Activated CD8-positive, alpha-beta memory T cell treated with anti-CD3 and anti-CD28 coated beads, Interleukin-2, amount 50 U/mL, for 4 hours (primary cell): ENCODE measurements at places on chromosomes 12 and 14.

- DNase-seq, result no peak
These were observed 102.5 kb upstream of the GPHB5 start for GRCh38 chr14:63421226-63421625.

- no peak for DNase-seq
These were observed 9.3 kb upstream of the HDAC7 start for GRCh38 chr12:47828976-47829482.

GRCh38 chr12:83349907-83350611 lies 663.4 kb downstream of the TMTC2 start:
- DNase-seq, result no peak

GRCh38 chr12:14024591-14024990 lies 43.2 kb upstream of the GRIN2B start:
- DNase-seq, result no peak

DNA sequence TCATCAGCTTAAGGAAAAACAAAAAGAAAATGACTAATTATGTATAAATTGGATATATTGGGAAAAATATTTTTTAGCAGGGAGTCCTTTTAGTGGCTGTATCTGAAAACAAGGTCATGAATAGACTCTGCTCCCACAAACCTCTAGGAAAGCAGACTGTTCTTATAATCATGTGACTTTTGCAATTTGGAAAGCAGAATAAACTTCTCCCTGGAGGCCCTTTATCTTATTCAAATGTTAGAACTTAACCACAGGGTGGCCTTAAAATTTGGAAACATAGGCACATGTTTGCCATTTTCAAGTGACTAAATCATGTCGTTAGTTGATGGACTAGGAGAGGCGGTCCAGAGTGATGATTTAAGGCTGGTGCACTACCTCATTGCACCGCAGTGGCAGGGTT lies 196.6 kb upstream of the KRR1 start:
- no peak for DNase-seq

GRCh38 chr12:8157484-8158198 lies 826 bp downstream of the ZNF705A start:
- DNase-seq, result no peak

DNA sequence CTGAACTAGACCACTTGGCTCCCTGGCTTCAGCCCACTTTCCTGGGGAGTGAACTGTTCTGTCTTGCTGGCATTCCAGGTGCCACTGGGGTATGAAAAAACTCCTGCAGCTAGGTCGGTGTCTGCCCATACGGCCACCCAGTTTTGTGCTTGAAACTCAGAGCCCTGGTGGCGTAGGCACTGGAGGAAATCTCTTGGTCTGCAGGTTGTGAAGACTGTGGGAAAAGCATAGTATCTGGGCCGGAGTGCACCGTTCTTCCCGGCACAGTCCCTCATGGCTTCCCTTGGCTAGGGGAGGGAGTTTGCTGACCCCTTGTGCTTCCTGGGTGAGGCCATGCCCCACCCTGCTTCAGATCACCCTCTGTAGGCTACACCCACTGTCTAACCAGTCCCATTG lies 33.8 kb downstream of the TRAFD1 start:
- no peak for DNase-seq

DNA sequence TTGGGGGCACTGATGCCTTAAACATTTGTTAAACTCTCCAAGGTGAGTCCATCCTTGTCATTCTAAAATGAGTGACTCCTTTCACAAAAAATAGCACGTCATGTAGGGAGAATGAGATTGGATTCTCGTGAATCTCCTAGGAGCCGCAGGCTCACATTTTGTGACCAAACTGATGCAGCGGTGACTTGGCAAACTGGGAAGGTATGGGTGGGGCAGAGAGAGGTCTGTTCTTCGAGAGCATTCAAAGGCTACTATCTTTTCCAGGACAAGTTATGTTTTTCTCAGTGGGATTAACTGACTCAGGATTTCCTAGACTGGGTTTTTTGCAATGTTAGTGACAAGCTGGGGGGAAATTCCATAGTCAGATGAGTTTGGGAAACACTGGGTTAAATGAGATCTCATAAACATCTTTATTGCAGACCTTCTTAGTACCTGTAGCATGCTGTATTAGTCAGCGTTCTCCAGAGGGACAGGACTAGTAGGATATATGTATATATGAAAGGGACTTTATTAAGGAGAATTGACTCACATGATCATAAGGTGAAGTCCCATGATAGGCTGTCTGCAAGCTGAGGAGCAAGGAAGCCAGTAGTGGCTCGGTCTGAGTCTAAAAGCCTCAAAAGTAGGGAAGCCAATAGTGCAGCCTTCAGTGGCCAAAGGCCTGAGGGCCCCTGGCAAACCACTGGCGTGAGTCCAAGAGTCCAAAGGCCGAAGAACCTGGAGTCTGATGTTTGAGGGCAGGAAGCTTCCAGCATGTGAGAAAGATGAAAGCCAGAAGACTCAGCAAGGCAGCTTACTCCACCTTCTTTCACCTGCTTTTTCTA lies 61.0 kb downstream of the FOXN4 start:
- DNase-seq, result no peak

- no peak for DNase-seq
These were observed 646.8 kb downstream of the C12orf50 start for GRCh38 chr12:87382436-87382835.

- no peak for DNase-seq
These were observed 11.1 kb upstream of the CMAS start for GRCh38 chr12:22034709-22035506.

DNA sequence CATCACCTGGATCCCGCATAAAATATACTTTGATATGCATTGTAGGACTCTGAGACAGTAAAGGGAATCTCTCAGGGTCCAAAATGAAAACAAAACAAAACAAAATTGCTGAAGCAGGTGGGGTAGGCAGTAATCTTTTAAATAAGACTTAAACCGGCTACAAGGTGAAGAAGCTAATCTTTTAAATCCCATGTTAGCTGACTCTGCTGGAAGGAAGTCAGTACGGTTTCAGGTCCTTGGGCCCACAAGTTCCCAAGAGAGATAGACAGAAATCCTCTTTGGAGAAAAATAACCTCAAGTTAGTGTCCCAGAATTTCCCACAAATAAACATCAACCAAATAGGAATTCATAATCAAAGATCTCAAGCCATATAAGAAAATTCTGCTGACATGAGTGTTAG lies 5.0 kb upstream of the EPS8 start:
- DNase-seq, result no peak

DNA sequence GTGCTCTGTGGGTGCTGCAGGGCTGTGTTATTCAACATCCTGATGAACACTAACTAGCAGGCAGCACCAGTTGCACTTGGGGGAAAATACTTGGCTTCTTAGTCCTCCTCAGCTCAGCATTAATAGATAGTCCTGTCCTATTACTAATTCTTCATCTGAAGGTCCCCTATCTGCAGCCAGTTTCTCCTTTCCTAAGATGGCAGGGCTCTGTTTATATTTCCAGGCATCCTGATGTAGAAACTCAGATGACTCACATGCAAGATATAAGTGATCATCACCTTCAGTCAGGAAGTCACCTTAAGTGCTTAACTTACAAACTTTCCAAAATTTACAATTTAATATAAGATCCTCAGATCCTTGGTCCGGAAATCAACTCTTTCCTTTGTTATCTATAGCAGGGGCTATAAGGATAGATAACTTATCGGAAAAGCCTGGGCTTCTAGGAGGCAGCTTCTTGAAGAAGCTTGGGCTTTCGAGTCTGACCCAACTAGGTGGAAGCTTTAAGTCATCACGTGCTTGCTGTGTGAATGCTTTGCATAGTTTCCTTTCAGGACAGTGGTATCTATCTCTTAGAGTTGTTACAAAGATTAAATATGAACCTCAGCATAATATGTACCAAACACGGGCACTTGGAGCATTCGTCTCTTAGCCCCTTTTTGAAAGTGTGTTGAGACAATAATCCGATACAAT lies 181.0 kb upstream of the GRIP1 start:
- DNase-seq, result no peak

DNA sequence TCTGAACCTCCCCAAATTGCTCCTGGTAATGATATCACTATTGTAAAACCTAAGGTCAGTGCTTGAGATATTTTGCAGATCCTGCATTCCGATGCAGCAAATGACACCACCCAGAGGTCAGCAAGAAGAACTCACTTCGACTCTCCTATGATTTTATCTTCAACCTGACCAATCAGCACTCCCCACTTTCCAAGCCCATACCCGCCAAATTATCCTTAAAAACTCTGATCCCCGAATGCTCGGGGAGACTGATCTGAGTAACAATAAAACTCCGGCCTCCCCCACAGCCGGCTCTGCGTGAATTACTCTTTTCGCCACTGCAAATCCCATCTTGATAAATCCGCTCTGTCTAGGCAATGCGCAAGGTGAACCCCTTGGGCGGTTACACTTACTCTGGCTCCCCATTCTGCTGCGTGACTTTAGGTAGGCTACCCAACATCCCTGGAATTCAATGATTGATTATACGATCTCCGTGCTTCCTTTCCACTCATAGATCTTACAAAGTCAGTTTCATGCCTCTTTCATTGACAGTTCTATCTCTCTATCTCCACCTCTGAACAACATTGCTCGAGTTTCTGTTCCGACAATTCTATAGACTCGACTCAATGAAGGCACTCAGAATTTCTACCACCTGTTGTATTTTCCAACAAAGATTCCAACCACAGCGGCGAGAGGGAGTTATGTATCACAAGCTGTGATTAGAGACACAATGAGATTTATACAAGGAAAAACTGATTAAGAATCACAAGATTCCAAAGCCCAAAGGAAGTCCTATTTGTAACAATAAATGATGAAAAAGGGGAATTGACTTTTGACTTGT lies 939 bp downstream of the NPC2 start:
- DNase-seq, result no peak

DNA sequence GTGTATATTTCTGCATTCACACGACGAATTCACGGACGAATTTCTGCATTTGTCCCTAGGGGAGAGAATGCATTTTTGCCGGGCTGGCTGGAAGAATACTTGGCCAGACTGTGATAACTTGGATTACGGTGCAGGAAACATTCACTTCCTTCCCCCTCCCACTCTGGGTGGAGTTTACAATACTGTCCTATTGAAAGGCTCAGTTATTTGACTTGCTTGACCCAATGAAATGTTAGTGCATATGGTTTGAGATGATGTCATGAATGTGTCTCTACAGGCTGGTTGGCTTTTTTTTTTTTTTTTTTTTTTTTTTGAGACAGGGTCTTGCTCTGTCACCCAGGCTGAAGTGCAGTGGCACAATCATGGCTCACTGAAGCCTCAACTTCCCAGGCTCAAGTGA lies 90.7 kb upstream of the NOS1 start:
- no peak for DNase-seq

- no peak for DNase-seq
These were observed 43.4 kb upstream of the ST8SIA1 start for GRCh38 chr12:22377731-22378496.

- DNase-seq, result no peak
These were observed 8.5 kb downstream of the LHX5 start for GRCh38 chr12:113462998-113463745.

- DNase-seq, result no peak
These were observed 5.3 kb downstream of the KRT81 start for GRCh38 chr12:52285851-52286530.

DNA sequence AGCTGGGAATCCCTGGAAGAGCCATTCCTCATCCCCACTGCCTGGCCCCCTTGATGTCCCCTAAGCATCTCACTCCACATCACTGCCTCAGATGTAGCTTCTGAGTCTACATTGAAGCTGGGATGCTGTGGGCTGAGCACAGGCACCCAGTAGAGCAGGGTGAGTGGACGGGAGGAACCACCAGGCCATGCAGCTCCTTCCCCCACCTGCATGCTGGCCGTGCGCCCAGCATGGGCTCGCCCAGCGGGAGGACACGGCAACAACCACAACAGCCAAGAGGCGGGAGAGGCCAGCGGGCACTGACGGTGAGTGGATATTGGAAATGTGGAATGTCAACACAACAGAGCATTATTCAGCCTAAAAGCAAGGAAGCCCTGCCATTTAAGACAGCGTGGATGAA lies 310.9 kb downstream of the ADGRD1 start:
- no peak for DNase-seq

- DNase-seq, result no peak
These were observed 48.2 kb upstream of the PSMA6 start for GRCh38 chr14:35243956-35244355.

DNA sequence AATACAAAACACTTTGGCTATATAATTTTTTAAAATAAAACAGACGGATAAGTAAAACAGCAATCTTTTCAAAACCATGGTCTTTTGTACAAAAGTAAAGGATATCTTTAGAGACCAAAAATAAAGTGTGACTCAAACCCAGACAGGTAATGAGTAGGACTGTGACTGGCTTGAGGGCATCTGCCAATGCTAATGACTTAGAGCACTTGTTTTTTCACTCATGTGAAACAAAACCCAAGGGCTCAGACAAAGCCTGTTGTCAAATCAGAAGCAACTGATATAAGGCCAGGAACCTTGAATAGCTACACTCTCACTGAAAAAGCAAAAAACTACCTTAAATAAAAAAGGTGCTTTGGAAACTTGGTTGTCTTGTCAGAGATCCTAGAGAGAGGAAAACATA lies 357.4 kb downstream of the TMEM117 start:
- no peak for DNase-seq

DNA sequence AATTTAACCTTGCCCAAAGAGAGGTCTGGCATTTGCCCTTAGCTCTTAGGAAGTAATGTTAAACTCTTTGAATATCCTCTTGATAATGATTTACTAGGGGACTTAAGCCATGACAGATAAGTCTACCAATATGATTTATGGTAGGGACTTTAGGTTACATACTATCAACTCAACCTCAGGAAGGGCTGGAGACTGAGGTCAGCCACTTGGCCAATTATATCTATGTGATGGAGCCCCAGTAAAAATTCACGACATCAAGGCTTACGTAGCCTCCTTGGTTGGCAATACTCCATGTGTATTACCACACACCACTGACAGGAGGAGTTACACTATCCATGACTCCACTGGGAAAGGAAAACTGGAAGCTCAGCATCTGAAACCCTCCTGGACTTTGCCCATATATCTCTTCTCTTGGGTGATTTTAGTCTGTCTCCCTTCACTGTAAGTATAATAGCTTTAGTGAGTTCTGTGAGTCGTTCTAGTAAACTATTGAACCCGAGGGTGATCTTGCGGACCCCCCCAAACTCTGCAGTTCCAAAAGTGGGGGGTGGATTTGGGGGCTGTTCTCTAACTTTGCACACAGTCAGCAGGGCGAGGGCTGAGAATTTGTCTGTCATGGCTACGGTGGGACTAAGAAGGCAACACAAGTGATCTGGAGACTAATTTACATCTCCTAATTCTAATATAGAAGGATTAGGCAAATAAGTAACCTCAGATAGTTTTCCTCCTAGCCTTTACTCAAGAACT lies 62.3 kb downstream of the R3HDM2 start:
- DNase-seq, result no peak

- no peak for DNase-seq
These were observed 214.0 kb upstream of the MIS18BP1 start for GRCh38 chr14:45467023-45467422.

- no peak for DNase-seq
These were observed 63.8 kb downstream of the FIGNL2 start for GRCh38 chr12:51784688-51785087.
